Stimulated activated CD8-positive, alpha-beta memory T cell treated with anti-CD3 and anti-CD28 coated beads, Interleukin-4, amount 100 ng/mL, for 48 hours (primary cell): ENCODE measurements at places on chromosomes 11 and 22.

DNA sequence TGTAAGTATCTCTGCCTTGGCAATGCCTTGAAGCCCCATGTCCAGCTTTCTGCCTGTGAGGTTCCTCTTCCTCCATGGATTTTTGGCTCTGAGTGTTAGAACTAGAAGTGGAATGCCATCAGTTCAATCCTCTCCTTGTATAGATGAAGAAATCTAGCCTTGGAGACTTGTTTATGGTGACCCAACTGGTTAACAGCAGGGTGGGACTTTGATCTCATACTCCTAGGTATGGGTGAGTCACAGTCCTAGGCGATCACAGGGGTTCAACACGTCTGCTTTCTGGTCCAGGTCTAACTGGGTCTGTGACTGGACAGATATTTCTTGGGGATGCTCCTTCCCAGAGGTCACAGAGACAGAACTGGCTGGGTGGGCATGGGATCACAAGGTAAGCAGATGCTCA is 9.2 kb upstream of the MTFP1 start:
- no peak for DNase-seq

DNA sequence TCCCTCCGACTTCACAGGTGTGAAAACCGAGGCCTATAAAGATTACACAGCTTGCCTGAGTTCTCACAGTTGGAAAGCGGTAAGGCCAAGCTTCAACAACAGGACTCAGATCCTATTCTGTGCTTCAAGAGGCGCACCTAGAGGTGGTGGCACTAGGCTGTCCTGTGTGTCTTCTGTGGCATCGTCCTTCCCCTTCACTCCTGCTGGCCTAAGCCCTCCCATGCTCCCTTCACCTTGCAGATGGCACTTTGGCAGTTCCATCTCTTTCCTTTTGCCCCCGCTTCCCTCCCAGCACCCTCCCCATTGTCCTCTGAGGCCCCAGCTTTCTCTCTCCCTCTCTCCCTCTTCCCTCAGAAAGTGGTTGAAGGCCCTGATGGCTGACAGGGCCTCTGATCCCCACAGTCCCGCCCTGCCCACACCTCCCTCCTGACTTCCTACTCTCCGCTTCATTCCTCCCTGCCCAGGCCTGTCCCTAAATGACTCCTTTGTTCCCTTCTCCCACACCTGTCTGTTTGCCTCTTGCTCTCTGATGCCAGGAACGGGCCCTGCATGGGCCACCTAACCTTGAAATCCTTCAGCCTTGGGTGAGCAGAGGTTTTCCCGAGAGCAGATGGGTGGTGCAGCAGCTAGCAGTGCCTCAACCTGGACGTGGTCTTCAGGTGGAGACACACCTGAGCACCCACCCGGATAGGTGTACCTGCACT is 5.8 kb downstream of the TRIM29 start:
- DNase-seq, result no peak

- DNase-seq, result no peak
Measured at GRCh38 chr11:26228778-26229177, 103.2 kb upstream of the ANO3 start.

- no peak for DNase-seq
Measured at GRCh38 chr22:17831501-17832251, 57.4 kb upstream of the BID start.

DNA sequence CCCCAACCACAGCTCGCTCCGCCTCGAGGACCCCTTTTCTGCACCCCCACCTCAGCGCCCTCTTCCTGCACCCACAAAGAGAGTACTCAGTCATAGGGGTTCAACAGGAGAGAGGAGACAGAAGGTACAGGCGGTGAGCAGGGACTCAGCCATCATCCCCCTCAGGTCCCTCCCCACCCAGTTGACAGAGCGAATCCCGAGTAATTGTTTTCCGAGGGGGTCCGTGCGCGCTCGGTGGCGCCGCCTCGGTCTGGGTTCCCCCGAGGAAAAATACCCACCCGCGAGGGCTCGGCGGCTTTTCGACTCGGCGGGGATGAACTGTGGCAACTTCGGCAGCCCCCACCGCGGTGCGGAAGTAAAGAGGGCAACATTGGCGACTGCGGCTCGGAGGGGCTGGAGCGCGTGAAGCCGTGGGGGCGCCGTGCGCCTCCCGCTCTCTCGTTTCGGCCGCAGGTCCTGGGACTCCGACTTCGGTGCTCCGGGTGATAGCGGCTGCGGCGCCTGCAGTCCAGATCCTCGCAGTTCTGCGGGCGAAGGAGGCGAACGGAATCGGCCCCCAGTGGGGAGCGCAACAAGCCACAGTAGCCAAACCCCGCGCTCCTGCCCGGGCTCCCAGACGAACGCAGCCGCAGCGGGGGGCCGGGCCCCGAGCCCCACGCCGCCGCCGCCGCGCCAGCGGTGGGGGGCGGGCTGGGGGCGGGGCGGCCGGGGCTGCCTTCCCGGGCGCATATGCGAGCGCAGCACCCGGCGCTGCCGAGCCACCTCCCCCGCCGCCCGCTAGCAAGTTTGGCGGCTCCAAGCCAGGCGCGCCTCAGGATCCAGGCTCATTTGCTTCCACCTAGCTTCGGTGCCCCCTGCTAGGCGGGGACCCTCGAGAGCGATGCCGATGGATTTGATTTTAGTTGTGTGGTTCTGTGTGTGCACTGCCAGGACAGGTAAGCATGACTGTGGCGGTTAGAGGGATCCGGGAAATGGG is at the start of gene NELL1:
Gene NELL1 (plus strand): TSS at position 743 of the 976 bp plus-strand sequence.
- no peak for DNase-seq

DNA sequence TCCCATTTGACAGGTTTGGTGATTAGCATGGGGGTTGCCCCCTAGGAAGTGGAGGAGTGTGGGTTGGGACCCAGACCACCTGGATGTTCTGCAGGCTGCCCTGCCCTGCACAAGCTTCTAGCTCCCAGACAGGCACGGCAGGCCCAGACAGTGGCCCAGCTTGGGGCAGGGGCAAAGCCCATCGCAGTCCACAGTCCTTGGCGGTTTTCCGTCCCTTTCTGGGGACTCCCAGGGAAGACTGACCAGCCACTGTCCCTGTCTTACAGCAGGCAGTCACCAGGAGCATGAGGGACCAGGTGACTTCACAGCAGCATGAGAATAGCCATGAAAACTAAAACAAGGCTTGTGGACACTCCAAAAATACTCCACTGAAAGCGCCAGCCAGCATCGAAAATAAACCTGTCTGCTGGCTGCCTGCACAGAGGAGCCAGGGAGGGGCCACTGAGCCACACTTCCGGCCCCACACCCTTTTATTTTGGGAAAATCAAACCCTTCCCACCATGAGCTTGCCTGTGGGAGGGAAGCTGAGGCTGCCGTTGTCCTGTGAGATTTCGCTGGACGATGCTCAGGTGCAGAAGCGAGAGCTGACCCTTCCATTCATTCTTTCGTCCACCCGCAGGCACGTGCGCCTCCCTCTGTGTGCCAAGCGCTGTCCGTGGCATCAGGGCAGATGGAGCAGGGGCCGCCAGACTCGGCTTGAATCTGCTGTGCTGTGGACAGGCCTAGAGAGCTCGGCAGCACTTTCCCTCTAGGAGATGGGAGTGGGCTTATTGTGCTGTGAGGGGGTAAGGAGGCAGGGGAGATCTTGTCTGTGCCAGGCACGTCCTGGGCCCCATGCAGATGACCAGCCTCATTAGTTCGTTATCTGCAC is 28.0 kb downstream of the FADD start:
- DNase-seq, result no peak

GRCh38 chr11:92302770-92303169 is 78.2 kb downstream of the FAT3 start:
- no peak for DNase-seq

GRCh38 chr11:74024261-74025029 is 15.6 kb upstream of the UCP3 start:
- DNase-seq, result peak; percentile 82

DNA sequence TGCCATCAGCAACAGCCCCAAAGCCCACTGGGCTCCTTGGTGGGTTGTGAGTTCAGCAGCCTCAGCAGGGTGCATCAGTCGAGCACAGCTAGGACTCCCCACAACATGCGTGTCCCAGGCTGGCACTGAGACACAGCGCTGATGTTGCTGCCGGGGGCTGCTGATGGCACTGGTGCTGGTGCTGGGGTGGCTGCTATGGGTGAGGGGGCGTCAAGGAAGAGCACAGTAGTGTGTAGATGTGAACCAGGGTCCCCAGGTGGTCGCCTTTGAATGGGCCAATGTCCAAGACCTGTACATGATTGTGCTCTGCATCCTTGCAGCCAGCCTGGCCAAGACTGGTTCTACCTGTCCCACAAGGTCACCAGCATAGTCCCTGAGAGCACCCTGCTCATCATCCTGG is 121.3 kb upstream of the SERPIND1 start:
- DNase-seq, result no peak

DNA sequence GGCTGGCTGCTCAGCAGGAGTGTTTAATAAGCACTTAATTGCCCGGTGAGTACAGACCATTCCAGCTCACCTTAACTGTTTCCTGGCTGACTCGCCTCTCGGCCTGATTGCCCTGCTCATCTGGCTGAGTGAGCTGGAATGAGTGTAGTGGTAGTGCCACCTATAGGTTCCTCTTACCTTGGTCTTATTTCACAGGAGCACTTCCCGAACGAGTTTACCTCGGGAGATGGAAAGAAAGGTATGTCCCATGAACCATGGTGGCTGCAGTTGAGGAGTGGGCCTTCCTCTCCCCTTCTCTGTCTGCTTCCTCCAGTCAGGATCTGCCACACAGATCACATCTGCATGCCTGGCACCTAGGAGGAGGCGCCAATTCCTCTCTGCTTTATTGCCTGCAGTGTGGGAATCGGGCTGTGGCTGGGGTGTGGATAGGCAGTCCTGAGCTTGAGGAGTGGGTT is 26.7 kb downstream of the UPB1 start:
- DNase-seq, result peak; percentile 53

DNA sequence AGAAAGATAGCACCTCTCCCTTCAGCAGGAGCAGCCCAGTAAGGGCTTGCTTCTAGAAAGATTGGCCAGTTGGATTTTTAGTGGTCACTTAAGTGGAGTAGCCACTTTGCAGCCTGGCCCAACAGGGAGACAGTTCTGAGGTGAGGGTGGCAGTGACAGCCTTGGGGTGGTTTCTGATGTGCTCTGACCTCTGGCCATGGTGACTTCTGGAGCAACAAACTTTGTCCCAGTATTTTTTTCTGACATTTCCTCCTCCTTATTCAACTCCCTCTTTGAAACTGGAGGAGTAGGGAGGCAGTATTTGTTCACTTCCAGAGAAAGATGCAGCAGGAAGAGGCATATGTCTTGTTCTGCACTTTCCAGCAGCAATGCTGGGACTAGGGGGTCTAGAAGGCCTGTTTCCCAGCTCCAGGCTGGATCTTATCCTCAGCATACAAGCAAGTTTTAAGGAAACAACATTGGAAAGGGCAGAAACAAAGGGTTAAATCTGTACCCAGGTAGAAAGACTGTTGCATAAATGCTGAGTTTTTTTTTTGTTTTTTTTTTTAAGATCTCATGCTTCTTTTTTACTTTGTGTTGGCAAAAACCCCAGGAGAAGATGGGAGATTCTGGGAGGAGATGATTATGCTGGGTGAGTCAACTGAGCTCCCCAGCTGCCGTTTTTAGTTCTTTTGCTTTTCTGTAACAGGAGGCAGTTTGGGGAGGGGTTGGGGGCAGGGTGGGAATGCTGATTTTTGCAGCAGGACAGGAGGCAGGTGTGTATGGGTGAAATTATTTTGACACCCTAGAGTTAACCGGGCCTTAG is 37.2 kb downstream of the RCOR2 start:
- no peak for DNase-seq

DNA sequence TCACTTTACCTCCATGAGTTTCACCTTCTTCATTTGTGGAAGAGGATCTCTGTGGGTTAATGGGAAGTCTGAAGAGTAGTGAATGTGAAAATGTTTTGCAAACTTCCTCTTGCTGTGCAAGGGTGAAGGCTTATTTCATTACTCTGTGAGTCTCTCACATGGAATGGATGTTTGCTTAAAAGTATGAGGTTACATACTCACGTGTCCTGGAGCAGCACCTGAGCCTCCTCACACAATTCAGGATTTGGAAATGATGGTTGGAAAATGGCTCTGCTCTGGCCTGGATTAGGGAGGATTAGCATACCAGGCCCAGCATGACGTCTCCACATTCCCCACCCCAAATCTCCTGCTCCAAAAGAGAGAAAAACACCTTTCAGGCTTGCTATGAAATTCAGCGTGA is 4.8 kb downstream of the GRAMD1B start:
- no peak for DNase-seq

DNA sequence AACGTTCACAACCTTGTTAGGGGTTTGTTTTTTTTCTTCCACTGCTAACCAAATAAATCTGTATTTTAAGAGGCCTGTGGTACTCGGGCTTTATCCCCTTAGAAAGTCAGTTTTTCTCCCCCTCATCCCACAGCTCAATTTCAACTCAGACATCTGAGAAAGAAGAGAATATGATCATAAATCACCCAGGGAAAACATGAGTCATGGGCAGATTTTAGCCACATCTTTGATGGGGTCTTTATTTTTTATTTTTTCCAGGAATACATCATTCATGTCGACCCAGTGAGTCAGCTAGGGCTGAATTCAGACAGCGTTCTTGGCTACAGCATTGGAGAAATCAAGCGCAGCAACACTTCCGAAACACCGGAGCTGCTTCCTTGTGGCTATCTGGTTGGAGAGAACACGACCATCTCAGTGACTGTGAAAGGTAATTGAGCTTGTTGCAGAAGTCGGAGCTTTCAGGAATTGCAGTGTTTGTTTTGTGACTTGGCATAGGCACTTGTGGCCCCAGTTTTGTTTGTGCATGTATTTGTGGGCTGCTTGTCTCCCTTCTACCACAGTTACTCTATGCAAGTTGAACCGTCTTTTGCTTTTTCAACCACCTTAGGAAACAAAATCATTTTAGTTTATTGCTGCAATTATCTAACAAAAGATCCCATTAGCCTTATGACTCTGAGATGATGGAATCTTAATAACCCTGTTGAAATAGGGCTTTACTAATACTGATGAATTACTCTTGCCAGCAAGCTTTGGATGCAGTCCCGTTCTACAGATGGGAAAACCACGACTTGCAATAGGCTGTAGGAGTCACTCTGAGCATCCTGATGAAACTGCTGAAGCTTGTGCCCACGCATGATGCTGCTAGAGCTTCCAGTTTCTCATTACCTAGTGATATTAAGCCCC is 62.7 kb downstream of the DBX1 start:
- no peak for DNase-seq

DNA sequence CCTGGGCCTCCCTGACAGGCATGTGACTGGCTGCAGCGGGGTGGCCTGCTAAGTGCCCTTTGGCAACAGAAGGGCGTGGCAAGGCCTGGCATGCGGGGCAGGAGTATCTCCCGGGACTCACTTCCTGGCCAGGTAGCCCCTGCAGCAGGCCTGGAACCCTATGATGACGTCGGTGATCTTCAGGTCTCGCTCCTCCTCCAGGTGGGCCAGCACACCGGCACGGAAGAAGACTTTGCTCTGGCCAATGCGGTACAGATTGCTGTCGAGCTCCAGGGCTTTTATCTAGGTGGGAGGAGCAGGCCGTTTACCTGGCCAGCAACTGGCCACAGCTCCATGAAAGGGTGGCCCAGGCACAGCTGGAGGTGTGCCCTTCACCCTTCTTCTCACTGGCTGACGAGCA is 50.9 kb downstream of the APOL1 start:
- no peak for DNase-seq

DNA sequence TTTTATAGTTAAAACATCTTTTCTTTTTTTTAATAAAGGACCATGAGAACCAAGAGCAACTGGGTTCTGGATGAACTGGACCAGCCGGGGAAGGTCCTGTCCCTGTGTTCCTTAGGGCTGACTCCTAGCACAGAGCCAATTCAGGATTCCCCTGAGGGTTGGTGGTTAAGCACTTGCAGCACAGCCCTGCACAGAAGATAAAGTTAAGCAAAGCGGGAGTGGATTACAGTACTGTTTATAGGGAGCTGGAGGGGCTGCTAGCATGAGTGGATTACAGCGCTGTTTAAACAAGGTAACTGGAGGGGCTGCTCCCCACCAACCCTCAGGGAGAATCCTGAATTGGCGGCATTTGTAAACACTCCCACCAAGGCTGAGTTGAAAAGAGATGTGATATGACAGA is 90.6 kb downstream of the CELSR1 start:
- DNase-seq, result no peak
